ENCODE measurements at places on chromosomes 5 and 9. TPM values are rescaled to one million over a fixed set of nuclear protein-coding genes. Genes with fewer than 3 reads are reported as not detected.

DNA sequence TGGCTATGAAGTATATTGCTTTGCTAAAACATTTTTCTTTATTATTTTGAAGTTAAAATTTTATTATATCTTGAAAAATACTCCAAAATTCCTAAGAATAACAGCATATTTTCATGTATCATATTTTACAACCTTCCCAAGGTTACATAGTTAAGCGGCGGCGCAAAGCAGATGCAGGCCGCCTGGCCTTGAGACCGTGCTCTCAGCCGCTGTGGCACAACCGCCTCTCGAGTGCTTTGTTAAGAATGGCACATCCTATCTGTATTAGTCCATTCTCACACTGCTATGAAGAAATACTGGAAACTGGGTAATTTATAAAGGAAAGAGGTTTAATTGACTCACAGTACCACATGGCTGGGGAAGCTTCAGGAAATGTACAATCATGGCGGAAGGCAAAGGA, 228.8 kb downstream of the ARRDC3 start:
- no peak overlapping the region for H3K4me3 ChIP-seq
- H3K4me1 ChIP-seq = peaks cover 6% of the 10 kb centered on the region
- no peaks in the 10 kb centered on the region for H3K36me3 ChIP-seq
- H3K27me3 ChIP-seq = no peaks in the 10 kb centered on the region
- H3K27ac ChIP-seq = no peak overlapping the region

DNA sequence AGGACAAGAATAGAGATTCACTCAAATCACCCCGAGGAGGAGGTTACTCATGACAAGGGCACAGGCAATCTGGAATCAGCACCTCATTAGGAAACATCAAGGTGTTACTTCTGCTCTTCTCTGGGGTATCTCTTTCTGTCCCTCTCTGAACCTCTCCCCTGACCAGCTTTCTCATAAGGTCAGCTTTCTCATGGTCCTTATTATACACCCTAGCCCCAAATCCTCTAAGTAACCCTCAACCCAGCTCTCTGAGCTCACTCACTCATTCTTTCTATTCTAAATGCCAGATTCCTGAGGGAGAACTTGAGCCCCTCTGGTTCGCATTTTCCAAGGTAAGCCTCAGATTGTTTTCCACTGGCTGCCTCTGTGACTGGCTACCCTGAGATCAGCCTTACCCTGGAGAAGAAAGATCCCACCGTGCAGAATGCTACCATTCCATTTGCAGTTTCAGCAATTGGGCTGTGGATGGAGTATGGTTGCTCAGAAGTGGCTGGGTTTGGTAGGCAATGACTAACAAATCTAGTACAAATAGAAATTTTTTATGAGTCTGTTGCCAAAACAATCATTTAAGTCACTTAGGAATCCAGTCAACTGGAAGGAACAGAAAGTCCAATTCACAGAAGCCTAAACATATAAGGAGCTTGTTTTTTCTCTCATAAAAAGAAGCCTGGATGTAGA, 9.0 kb upstream of the TIMD4 start:
- H3K4me3 ChIP-seq = no peak overlapping the region
- no peak overlapping the region for H3K27ac ChIP-seq
- no peaks in the 10 kb centered on the region for H3K36me3 ChIP-seq
- no peak for DNase-seq
- H3K27me3 ChIP-seq = no peaks in the 10 kb centered on the region

The TCERG1 gene
- 47.7 TPM for polyA plus RNA-seq

The SLC25A2 gene
- not detected for polyA plus RNA-seq

The C7 gene
- polyA plus RNA-seq = 1.5 TPM

GRCh38 chr9:95570150-95570549, 53.4 kb upstream of the PTCH1 start:
- H3K4me3 ChIP-seq = peak overlapping the region; percentile 56
- no peak overlapping the region for H3K27ac ChIP-seq
- peaks cover 5% of the 10 kb centered on the region for H3K4me1 ChIP-seq
- H3K36me3 ChIP-seq = no peaks in the 10 kb centered on the region

The C5orf63 gene
- 2.9 TPM for polyA plus RNA-seq

DNA sequence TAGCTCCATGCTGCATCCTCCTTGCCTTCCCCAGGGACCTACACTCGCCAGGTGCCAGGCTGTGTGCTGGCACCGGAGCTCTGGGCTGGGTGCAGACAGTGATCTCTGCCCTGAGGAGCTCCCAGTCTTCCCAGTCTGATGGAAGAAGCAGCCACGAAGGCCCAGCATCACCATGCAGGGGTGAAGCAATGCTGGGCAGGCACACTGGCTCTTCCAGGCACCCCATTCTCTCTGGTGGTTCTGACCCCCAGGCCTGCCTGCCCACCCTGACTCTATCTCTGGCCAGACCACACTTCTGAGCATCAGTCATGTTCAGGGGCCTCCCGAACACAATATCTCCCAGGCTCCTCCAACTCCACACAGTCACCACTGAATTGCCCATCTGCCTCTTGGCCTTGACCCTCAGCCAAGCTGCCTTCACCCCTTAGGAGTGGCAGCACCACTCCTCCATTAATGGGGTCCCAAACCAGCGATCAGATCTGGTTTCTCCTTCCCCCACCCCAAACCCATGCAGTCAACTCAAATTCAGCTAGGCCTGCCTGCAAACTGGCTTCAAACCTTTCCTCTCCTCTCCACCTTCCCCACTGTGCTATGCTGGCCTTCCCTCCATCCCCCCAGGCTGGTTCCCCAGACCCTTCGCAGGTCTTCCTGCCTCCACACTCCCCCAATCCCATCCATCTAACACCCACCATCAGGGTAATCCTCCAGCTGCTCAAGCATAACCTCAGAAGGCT, 102.7 kb upstream of the MVB12B start:
- peaks cover 12% of the 10 kb centered on the region for H3K27me3 ChIP-seq
- no peak for DNase-seq
- no peaks in the 10 kb centered on the region for H3K4me1 ChIP-seq
- H3K4me3 ChIP-seq = no peak overlapping the region
- no peaks in the 10 kb centered on the region for H3K36me3 ChIP-seq
- H3K27ac ChIP-seq = no peak overlapping the region
